ENCODE measurements at places on chromosomes 2 and 18.

DNA sequence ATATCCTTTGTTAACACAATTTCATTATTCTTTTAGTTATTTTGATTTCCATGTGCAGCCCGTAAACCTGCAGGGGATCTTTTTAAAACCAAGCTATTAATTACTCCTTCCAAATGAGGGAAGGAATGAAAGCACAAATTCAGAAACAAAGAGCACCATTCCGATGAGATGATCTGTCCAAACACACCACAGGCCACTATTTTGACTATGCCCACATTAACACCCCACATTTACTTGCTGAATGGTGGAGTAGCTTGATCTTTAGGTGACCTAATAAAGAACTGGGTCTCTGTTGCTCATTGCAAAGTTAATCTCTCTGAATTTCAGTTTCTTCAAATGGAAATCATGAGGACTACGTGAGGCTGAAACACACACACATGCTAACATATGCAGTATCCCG is 218.0 kb downstream of the IRS1 start:
- DNase-seq, result no peak

DNA sequence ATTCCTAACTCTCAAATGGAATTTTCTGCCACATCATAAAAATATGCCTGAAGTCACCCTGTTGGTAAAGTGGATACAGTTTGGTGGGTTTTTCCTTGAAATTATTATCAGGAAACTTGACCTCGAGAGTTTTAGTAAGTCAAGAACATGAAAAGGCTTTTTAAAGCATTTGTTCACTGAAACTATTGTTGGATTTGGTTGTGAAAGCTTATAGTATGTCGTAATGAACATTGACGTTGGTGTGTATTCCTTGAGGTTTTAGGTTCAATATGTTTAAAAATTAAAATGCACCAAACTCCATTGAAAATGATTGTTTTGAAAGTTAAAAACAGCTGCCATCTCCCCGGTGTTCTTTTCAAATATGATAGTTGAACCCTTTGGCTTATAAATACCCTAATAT is 30.8 kb downstream of the AOX1 start:
- no peak for DNase-seq

GRCh38 chr2:188609321-188610049 is 317.8 kb downstream of the GULP1 start:
- DNase-seq, result no peak

- no peak for DNase-seq
Measured at GRCh38 chr2:160613466-160614153, 120.0 kb upstream of the RBMS1 start.

DNA sequence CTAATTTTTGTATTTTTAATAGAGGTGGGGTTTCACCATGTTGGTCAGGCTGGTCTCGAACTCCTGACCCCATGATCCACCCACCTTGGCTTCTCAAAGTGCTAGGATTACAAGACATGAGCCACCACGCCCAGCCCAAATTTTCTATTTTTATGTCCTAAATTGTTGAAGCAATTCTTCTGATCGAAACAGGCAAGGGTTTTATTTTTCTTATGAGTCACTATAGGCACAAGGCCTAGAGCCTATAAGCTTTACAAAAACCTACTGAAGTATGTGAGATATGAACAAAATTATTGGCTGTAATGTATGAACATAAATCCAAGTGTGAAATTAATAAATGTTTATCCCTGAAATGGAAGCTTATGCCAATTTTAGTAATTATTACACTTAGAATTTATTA is 464.2 kb upstream of the NRP2 start:
- DNase-seq, result no peak

- no peak for DNase-seq
Measured at GRCh38 chr2:142286618-142287017, 155.8 kb upstream of the LRP1B start.

DNA sequence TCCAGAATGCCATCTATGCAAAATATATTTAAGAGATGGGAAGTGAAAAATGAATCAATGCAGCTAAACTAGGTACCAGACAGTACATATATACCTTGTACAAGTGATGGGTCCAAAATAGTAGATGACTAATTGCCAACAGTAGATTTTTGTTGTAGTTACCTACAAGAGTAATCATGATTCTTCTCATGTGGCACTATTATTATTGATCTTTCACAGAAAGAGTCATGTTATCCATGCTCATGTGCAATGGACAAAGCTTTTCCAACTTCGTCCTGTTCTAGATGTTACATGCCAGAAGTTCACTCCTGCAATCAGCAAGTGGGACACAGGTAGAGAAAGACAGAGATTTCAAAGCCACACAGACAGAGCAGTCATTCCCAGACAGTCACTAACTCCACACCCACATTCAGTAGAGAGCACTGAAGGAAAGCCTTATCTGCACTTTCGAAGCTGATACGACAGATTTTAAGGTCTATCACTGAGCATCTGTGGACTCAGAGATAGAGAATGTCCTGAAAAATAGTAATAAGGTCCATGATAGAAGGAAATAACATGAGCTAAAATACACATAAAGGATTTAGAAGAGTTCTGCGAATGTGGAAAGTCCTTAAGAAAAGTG is 101.6 kb upstream of the ITPRID2 start:
- DNase-seq, result no peak

DNA sequence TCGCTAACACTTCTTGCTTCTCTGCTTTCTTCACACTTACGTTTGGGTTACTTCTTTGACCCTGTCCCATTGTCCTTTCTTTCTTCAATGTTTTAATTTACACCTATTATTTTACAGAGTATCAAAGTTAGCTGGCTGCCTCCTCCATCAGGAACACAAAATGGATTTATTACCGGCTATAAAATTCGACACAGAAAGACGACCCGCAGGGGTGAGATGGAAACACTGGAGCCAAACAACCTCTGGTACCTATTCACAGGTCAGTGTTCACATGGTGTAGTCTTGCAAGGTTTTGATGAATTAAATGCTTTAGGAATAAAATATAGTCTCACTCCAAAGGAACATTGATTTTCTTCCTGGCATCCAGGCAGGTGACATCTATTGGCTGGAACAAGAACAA is 919.0 kb downstream of the MBD2 start:
- no peak for DNase-seq

DNA sequence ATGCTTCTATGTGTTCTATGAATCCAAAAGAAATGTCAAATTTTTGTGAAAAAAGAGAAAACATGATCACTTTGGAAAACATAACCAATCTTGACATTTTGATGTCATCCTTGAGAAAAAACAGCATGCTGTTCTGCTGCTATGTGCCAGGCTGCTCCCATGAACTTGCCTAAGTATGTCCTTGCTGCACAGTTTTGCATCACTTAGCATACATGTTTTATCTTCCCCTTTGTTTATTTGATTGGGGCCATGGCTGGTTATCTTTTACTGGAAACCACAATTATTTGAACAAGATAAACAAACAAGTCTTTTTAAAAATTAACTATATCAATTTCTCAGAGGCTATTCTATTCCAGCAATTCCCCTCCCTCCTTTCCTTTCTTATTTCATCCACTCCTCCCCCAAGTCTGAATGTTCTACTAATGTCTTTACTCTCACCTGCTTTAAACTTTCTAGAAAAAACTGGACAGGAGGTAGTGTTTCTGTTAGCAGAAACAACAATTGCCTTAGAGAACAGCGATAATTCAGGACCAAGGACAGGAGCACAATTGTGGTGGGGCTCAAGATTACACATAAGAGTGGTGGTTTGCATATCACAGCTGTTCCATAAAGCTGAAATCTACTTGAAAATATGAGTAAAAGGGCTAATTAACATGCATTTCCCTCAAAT is 6.7 kb downstream of the AOX1 start:
- no peak for DNase-seq

DNA sequence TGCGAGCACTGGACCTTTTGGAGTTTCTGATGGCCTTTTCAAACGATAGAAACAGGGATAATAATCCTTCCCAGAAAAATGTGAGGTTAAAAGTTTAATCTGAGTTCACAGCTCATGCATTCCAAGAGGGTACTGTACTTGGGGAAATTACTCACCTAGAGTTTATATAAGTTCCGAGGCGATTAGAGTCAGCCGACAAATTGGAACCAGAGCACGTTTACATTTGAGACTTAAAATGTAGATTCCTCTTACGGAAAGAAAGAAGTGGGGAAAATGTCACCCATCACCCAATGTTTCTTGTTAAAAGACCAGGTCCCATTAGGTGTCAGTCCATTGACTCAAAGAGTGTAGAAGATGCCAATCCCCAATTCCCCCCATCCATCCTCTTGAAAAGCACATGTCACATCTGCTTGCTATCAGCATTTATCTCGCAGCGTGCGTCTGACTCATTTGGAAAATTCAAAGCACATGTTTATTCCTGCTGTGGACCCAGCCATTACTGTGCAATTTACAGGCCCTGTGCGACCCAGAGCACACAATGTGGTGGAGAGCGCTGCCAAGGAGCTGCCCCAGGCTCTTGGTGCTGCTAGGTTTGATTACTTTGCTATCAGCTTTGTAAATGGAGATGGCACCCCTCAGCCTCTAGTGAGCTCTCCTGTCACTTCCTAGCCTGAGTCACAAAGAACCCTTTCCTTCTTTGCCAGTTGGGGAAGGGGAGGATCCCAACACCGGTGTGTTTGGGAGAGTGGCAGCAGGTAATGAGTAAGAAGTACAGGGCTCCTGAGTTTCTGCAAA is 104.8 kb downstream of the COLEC12 start:
- no peak for DNase-seq

Data from activated CD4-positive, alpha-beta T cell treated with anti-CD3 and anti-CD28 coated beads for 24 hours (primary cell).